ENCODE measurements at places on chromosomes 5 and 9.

GRCh38 chr5:88251048-88251711 is 17.5 kb downstream of the TMEM161B start:
- peak; percentile 16 for DNase-seq

DNA sequence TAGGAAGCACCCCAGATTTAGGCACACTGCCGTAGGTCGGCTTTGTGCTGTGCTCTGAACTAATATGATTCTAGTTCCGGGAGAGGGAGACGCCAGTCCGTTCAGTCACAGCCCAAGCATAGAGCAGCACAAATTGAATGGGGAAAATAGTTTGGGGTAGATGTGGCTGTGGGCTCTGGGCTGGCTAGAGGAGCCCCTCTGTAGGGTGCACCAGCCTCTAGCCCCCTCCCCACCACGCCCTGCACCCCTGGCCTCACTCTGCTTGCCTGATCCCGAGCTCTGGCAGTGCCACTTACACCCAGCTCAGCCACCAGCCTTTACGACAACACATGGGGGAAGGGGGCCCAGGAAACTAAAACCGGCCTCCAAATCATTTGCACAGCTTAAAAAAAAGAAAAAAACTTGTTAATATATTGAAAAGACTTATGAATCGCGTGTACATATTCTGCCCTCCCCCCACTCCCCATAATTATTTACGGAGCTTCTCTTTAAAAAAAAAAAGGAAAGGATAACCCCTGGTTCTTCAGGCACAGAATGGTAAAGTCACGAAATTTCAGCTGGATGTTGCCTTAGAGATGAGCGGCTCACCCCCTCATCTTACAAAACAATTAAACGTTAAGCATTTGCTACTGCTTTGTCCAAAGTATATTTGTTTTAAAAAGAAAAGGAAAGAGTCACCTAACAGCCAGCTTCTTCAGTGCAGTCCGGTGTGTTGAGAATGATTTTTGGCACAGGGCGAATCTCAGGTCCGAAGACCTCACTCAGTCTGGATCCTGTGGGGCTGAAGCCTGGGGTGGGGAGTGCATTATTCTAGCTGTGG is 3.5 kb downstream of the LMX1B start:
- DNase-seq = no peak

DNA sequence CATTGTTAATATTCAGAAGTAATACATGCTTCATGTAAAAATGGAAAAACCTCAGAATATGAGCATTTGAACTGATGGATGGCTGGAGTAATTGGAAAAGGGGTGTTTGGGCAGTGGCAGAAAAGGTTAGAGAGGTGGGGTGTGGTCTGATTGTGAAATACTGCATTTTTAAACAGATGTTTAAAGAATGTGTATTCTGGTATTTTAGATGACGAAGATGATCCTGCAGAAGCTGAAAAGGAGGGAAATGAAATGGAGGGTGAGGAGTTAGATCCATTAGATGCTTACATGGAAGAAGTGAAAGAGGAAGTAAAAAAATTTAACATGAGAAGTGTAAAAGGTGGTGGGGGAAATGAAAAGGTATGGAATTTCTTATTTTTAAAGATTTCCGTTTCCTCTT is 18.8 kb downstream of the DDX46 start:
- no peak for DNase-seq

GRCh38 chr5:135565266-135565665 is 13.5 kb downstream of the CXCL14 start:
- no peak for DNase-seq

- DNase-seq = no peak
These were observed 244.2 kb downstream of the AUH start for GRCh38 chr9:91117474-91117891.

DNA sequence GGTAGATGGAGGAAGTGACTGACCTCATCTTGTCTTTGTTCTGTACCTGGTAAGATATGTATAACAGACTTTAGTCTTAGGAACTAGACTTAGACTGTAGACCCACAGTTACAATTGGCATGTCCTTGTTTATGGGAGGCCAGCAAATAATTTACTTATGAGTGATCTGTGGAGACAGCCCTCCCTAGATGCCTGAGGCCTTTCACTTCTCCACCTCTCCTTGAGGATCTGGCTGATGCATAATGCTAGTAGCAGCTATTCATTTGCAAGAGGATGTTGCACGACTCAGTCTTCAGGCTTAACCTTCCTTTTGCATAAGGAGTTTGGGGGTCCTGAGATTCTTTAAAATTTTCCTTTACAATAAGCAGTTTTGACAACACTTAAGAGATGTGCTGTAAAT is 100.7 kb downstream of the YTHDC2 start:
- DNase-seq = no peak

DNA sequence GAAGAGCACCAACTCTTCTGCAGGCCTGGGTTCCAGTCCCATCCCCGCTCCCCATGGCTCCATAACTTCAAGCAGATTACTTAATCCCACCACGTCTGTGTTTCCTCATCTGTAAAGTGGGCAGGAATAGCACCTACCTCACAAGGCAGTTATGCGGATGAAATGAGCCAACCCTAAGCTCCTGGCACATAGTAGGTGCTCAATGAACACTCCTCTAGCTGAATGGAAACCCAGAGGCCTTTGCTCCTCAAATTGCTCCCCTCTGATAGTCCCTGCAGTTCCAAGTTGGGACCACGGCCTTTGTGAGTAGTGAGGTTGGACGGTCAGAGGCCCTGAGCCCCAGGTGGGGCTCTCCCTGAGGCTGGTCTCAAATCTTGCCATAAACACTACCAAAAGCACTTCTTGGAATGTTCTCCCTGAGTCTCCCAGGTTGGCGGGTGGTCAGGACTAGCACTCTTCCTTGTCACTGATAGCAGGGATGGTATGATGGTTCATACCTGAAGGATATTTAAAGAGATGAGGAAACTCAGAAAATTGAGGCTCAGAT is 35.5 kb upstream of the SYNPO start:
- DNase-seq = no peak

GRCh38 chr9:88236511-88237478 is 98.5 kb upstream of the SPATA31C2 start:
- DNase-seq = no peak

DNA sequence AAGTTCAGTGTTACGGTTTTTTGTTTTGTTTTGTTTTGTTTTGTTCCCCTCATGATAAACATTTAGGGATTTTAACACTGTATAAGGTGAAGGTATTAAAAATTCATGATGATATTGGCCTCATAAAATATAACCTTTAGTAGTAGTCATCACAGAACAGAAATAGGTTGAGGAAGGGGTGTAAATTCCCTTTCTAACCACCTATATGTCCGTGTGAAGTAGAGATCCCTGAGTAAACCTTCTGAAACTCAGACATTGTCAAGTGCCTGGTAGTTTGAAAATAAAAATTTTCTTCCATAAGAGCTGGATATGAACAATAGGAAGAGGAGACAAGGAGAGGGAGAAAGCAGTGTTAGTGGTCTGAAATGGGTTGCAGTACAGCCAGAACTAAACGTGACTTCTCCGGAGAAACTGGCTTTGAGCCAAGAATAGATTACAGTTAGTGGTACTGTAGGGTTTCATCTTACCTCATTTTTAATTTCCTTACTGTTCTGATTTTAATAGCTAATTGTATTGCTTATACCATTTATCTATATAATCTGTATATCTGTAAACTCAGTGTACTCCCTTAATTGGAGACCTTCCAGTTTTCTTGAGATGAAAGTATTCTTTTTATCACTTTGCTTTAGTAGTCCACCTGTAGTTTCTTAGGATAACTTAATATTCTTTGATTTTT is 18.3 kb downstream of the UGCG start:
- no peak for DNase-seq

DNA sequence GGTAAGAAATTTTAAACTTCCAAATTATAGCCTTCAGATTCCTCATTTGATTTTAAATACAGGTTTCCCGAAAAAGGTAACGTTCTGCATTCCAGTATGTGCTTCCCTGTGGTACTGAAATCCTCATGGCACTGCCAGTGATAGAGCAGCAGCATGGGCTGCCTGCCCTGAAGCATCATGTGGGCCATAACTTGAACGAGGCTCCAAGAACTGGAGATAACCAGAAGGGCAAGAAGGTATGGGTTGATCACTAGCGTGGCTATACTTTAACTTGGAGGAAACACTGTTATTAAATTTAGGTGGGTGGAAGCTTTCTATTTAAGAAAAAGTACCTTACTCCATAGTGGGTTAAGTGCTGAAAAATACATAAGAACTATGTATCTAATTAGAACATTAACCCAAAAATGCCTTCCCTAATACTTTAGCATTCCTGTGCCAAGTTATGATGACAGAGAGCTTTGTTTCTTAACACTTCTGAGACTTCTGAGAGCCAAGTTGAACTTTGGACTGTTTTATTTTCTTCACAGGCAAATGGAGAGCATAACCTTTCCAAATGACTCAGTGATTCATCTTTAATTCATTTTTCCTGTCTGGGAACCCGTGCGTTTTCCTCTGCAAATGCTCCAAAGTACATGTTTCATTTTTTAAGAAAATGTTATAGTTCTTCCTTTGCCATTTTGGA is 191.5 kb upstream of the GNA14 start:
- no peak for DNase-seq

DNA sequence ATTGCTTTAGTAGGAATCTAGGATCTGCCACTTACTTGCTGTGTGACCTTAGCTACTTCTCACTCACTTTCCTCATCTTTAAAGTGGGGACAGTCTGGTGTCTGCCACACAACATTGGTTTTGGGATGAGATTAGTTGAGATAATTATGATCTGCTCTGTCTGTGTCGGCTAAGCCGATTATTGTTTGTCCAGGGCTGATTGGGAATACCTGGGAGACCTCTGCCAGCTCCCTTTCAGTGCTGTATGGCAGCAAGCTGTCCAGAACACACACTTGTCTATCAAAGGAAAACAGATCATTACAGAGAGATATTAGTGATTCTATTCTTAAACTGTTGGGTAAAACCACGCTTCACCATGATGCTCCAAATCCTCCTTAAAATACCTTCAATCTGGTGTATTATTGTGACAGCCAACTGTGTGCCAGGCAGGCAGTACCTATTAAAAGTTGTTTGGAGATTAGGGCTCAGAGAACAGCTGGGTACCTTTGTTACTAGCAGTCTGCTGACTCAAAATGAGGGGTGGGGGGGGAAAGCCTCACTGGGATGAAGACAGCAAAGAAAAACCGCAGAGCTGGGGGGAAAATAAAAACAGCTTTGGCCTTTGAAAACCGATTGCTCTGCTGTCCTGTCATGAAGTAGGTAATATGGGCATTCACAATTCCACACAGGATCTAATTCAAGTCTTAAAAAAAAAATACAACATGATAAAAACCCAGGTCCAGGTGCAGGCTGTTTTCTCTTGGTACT is 458.4 kb upstream of the C9orf72 start:
- no peak for DNase-seq

- no peak for DNase-seq
These were observed 91.3 kb upstream of the SLC25A48 start for GRCh38 chr5:135743181-135743580.

- DNase-seq = no peak
These were observed 19.6 kb downstream of the SPRY4 start for GRCh38 chr5:142305211-142305610.

DNA sequence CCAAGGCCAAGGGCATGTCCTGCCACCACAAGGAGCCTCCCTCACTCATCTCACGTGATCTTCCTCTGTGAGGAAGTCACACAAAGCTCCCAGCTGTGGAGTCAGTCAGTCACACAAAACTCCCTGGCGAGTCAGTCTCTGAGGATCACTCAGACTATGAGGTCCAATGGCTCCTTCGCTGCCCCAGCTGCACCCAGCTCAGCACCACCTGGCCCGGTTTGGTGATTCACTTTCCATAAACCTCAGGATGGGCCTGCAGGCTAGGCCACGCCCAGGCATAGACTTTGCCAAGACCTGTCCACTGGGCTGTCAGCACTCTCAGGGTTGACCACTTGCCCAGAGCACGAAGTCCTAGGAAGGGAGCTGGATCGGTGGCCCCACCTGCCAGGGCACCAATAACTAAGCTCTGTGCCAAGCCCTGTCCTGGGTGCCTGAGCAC is 233.8 kb downstream of the HSPA4 start:
- no peak for DNase-seq

GRCh38 chr5:174720612-174721529 is 3.5 kb upstream of the MSX2 start:
- DNase-seq = no peak

GRCh38 chr9:35909687-35910612 is 660 bp downstream of the SPAAR start:
- no peak for DNase-seq

- DNase-seq = no peak
These were observed 86.8 kb downstream of the NSUN2 start for GRCh38 chr5:6545770-6546690.

DNA sequence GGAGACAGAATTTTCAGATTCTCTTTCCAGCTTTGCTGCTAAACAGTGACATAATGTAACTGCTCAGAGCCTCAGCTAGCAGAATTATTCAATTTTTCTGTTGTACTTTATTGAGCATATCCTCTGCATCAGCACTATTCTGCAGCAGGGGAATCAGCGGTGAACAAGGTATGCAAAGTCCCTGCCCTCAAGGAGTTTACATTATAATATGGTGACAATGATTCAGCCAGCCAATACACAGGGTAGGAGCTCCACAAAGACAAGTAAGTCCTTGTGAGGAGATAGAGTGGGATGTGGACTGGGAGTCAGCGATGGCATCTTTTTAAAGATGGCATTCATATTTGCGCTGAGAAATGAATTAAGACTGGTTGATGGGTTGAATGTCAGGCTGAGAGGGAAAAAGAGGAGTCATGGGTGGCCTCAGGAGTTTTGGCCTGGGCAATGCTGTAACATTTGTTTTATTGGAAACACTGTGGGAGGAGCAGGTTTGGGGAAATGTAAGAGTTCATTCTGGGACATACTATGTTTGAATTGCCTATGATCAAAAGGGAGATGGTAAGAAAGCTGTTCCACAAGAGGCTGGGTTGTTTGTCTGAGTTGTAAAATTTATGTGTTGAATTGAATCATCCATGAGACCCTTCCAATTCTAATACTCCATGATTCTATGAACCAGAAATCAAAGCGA is 194.5 kb downstream of the PLK2 start:
- DNase-seq = no peak

- DNase-seq = no peak
These were observed 70.3 kb downstream of the COL27A1 start for GRCh38 chr9:114225561-114226212.

DNA sequence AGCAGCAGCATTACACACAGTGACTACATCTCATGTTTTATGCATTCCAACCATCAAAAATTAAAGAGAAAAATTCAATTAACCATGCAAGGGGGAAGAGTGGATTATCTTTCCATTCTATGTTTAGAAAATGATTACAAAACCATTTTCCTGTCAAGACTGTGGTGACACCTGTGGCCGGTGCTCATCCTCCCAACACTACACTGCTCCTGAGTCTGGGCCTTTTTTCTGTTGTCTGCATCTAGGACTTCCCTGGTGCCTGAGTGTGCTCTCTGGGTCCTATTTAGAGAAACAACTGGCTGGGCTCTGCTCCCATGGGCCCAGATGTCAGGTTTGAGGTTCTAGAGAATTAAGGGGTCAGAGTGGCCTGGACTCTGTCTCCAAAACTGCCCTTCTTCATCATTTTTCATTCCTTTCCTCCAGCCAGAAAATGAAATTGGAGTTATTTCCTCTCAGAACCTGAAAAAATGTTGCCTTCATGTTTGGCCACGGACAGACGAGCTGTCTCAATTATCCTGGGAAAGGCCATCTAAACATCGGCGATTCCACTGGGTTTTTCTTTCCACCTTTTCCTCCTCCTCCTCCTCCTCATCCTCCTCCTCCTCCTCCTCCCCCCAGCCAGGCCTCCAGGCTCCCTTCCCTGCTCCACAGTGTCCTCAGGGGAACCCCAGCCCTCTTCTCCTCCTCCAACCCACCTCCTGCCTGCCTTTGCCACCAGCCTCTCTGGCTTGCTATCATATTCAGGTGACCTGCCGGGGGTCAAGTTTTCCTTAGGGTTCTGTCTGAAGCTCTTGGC is 11.4 kb upstream of the ARSI start:
- DNase-seq = no peak

Measured in stimulated activated CD8-positive, alpha-beta memory T cell treated with anti-CD3 and anti-CD28 coated beads, Interleukin-15, amount 100 ng/mL, for 4 hours (primary cell).